ENCODE measurements at places on chromosomes 12 and 14. TPM values are rescaled to one million over a fixed set of nuclear protein-coding genes. Genes with fewer than 3 reads are reported as not detected.

The OR4K17 gene
- total RNA-seq, result 0.13 TPM

The GTF2A1 gene
- 30.4 TPM for total RNA-seq

The INHBC gene
- total RNA-seq, result 0.14 TPM

The KCNJ8 gene
- 0.81 TPM for total RNA-seq

The RDH16 gene
- total RNA-seq, result 1.2 TPM

The HAL gene
- total RNA-seq, result 0.21 TPM

The C12orf54 gene
- not detected for total RNA-seq

The ADCY6 gene
- total RNA-seq, result 28.7 TPM

The NRIP2 gene
- total RNA-seq, result 1.00 TPM

The JAG2 gene
- total RNA-seq, result 9.8 TPM

The HOTAIR gene
- not detected for total RNA-seq

The LRTM2 gene
- total RNA-seq, result 0.13 TPM

The SERPINA9 gene
- total RNA-seq, result not detected

The TFCP2 gene
- 25.3 TPM for total RNA-seq

The NTF3 gene
- 150 TPM for total RNA-seq

The KRT82 gene
- total RNA-seq, result not detected
